NCI-H1092 treated with DMSO at 0.1 percent for 48 hours (cell line): ENCODE measurements at places on chromosomes 6 and 20.

GRCh38 chr6:16441262-16441661 is 202.9 kb downstream of the GMPR start:
- no peak for DNase-seq

DNA sequence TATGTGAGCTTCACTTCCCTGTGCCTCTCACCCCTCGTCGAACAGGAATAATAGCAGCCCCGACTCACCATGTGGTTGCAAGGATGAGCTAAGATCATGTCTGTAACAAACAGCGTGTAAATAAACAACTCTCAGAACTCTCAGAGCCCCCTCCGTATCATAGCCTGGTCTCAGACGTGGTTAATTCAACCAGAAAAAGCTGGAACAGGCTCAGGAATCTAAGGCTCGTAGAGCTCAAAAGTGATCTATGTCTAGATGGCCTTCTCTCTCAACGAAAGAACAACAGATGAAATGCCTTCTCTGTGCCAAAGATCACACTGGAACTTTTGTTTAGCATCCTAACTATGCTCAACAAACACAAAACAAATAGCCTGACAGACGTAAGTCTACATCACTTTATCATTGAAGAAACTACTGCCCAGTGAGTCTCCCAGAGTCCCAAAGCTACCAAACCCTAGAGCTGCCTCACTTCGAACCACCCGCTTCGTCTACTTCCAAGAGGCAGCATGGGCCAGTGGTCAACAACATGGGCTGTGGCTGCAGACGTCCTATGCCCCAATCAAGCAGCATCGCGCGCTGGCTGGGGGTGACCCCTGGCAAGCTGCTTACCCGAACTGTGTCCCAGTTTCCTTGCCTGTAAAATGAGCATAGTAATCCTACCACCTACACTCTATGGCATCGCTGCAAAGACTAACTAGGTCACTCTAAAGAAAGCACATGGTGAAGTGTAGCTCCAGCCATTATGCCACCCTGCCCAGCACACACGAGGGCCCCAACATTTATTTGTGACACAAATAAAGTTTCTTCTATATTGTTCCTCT is 35.1 kb downstream of the NFATC2 start:
- DNase-seq: no peak

DNA sequence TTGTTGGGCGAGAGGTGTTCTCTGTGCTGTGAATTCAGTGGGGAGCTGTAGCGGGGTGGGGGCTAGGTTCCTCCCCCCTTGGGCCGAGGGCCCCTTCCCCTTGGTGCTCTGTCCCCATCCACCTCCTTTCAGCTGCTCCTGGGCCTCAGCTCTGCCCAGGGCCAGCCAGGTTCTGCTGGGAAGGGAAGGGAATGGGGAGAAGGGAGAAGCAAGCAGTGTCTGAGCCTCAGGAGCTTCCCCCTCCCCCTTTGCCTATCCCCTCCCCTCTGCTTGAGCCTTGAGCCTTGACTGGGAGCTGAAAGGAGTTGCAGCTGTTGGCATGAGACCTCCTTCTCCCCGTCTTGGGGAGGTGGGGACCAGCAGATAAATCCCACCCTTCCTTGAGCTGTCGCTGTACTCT is 576 bp upstream of the RRP36 start:
- DNase-seq: no peak

GRCh38 chr20:38023181-38024001 is 9.9 kb downstream of the TTI1 start:
- no peak for DNase-seq

DNA sequence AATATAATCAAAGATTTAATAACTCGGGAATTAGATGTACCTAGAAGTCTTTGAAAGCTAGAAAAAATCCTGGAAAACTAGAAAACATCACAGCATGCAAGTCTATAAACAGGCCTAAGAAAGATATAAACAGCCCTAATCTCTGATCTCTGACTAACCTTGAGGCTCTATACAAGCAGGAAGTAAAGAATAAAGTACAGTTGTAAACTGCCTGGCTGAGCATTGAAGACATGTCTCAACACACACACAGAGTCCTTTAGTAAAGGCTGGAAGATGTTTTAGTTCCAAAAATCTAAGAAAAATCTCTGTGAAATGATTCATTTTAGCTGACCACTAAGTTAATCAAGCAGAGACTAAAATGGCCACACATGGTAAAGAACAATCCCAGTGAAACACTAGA is 774.5 kb downstream of the EYS start:
- no peak for DNase-seq

DNA sequence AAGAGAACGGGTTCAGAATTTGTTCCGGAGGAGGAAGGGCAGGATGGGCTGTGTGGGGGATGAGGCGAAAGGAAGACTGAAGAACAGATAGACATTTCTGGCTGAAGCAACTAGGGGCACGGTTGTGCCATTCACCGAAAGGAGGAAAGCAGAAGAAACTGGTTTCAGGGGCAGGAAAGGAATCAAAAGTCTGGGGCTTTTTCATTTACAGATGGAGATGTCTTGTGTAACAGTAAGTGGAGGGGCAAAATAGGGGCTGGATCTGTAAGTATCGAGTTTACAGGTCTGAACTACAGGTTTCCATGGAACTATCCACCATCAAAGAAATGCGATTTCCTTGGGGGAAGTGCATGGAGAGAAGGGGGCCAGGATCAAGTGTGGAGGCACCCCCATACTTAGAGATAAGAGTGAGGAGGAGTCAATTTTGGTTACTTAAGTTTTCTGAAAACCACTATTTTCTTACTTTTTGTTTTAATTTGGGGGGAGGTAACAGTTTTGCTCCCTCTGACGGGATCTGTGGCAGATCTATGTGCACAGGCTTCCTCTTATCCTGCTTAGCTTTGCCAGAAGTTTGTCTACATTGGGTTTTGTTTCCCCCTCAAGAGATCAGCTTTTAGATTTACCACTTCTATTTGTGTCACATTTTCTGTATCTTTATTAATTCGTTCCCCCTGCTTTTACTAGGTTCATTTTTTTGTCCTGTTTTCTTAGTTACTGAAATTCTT is 120.1 kb downstream of the SLC23A2 start:
- no peak for DNase-seq

- no peak for DNase-seq
These were observed 201.3 kb upstream of the MOCS1 start for GRCh38 chr6:40135491-40136072.

GRCh38 chr6:162118706-162119105 is 608.9 kb downstream of the PRKN start:
- no peak for DNase-seq

GRCh38 chr20:53609491-53610445 is 16.1 kb upstream of the ZNF217 start:
- DNase-seq: peak; percentile 69

DNA sequence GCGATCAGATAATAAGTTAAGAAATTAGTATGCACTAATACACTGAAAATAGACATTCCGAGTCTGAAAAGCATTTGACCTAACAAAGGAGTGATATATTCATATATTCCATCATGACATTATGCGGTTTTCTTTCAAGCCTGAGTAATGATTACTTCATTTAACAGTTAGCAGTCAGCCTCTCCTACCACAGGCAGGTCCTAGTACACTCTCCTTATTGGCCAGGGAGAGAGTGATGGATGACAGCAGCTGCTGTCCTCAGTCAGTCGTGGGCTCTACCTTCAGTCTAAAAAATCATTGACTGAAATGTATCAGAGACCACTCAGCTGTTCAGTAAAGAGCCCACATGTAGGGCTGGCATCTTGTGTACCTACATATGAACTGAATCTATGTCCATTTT is 33.2 kb upstream of the VGLL2 start:
- no peak for DNase-seq

- DNase-seq: no peak
These were observed 87.6 kb downstream of the TTLL2 start for GRCh38 chr6:167412506-167412905.

GRCh38 chr6:134533991-134534390 is 216.1 kb upstream of the SGK1 start:
- DNase-seq: no peak

- DNase-seq: no peak
These were observed 81.7 kb downstream of the THBS2 start for GRCh38 chr6:169171951-169172350.

DNA sequence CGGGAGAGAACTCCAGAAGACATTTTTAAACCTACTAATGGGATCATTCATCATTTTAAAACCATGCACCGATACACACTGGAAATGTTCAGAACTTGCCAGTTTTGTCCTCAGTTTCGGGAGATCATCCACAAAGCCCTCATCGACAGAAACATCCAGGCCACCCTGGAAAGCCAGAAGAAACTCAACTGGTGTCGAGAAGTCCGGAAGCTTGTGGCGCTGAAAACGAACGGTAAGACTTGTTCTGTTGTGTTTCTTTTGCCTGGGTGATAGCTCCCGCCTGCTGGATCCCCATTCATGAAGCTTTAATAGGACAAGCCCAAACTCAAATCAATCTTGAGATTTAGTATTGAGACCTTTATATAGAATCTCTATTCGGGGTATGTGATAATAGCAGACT is 4.2 kb downstream of the TNFAIP3 start:
- no peak for DNase-seq

GRCh38 chr6:27332692-27333641 is 20.9 kb upstream of the POM121L2 start:
- peak; percentile 9 for DNase-seq

DNA sequence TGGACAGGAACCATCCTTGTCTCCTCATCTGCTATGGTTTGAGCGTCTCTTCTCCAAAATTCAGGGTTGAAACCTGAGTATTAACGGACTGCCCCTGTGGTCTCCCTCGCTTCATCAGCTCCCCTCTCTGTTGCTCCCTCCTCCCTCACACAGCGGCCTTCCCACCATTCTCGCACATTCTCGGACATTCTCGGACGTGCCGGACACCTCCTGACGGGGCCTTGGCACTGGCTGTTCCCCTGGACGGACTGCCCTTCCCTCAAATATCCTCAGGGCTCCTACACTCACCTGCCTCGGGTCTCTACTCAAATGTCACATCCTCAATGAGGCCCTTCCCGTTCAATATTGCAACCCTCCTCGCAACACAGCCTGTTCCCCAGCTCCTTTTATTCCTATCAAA is 115.8 kb downstream of the TBC1D7 start:
- no peak for DNase-seq

GRCh38 chr6:7920425-7920824 is 9.8 kb upstream of the TXNDC5 start:
- DNase-seq: no peak

DNA sequence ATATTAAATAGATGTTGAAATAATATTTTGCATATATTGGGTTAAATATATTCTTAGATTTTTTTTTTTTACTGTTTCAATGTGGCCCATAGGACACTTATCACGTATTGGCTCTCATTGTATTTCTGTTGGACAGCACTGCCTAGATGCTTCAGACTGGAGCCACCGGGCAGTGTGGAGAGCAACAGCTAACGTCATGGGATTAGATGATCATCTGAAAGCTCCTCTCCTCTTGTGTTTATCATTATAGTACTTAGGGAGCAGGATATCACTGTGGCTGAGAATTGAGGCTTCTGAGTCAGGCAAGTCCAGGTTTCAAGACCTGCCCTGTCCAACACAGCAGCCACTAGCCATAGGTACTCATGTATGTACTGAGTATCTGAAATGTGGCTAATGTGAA is 87.4 kb downstream of the ZHX3 start:
- DNase-seq: no peak

- no peak for DNase-seq
These were observed 8.0 kb upstream of the CRISP2 start for GRCh38 chr6:49721297-49721696.

DNA sequence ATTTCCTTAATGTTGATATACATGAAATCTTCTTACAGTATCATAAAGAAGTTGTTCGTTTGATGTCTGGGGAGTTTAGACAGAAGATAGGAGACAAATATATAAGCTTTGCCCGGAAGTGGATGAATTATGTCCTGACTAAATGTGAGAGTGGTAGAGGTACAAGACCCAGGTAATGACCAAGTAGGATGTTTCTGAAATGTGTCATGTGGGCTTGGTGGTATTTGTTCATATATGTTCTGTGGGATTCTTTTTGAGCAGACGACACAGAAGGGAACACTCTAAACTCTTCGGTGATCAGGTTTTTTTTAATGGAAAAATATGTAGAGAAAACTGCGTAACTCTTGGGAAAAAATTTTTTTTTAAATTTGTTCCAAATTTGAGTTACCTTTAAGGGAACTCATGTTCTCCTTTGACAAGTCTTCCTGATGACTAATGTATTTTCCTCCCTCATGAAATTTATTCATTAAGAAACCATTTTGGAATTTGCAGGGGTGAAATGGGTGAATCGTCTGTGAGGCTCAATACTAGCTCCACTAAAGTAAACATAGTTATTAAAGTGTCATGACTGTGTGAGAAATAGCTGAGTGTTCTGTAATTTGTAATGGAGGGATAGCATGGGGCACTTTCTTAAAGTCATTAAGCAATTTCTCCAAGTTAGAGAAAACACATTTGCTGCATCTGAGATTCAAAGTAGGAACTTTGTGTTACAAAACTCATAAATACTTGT is 100.6 kb downstream of the MAP3K4 start:
- no peak for DNase-seq

GRCh38 chr6:157535340-157536222 is 154.6 kb downstream of the ZDHHC14 start:
- DNase-seq: no peak

GRCh38 chr6:63904650-63905248 is 269.1 kb downstream of the PHF3 start:
- no peak for DNase-seq

- no peak for DNase-seq
These were observed 624.1 kb upstream of the CDH4 start for GRCh38 chr20:60627751-60628565.

DNA sequence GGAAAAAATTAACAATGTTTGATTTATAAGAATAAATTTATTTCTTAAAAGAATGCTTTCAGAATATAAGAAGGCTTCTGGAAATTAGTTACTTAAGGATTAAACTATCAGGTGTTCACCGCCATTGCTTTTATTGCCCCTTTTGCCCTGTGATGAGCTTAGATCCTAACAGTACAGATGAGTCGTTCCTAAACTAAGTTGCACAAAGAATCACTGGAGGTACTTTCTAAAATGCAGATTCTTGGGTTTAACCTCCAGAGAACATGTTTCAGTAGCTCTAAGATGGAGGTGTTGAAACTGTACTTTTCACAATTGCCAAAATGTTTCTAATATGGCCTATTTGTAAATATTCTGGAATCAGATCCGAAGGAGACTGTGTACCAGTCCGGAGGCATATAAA is 211.9 kb downstream of the GMDS start:
- DNase-seq: no peak

GRCh38 chr6:195861-196360 is 96.4 kb upstream of the DUSP22 start:
- DNase-seq: no peak

DNA sequence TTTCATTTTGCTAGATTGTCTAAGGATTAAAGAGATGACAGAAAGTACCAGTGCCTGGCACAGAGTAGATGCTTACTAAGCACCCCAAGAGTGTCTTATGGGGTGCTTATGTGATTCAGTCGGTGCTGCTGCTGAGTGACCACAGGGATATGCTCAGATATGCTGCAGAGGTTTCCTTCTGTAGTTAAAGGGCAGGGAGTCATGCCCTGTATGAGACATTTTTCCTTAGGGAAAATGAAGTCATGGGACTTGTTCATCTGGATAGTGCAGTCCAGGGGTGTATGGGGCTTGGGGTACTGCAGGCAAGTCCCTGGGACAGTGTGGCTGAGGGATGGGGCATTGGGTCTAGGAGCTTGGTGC is 25.1 kb downstream of the TOX2 start:
- DNase-seq: no peak

GRCh38 chr6:25953733-25954132 is 8.9 kb upstream of the TRIM38 start:
- DNase-seq: no peak
